ENCODE measurements at places on chromosomes 13 and 19.

- no peak for DNase-seq
Measured at GRCh38 chr13:62093984-62094780, 678.5 kb upstream of the PCDH20 start.

DNA sequence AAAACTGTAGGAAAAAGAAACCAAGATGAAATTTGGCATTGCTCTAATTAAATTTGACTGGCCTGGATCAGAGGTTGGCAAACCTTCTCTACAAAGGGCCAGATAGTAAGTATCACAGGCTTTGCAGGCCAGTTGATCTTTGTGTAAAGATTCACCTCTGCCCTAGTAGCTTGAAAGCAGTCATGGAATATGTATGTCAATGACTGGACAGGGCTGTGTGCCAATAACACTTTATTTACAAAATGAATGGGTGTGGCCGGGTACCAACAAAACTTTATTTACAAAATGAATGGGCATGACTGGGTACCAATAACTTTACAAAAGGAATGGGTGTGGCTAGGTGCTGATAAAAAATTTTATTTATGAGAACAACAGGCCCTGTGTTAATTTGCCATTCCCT lies 20.0 kb downstream of the SIN3B start:
- peak; percentile 69 for DNase-seq

DNA sequence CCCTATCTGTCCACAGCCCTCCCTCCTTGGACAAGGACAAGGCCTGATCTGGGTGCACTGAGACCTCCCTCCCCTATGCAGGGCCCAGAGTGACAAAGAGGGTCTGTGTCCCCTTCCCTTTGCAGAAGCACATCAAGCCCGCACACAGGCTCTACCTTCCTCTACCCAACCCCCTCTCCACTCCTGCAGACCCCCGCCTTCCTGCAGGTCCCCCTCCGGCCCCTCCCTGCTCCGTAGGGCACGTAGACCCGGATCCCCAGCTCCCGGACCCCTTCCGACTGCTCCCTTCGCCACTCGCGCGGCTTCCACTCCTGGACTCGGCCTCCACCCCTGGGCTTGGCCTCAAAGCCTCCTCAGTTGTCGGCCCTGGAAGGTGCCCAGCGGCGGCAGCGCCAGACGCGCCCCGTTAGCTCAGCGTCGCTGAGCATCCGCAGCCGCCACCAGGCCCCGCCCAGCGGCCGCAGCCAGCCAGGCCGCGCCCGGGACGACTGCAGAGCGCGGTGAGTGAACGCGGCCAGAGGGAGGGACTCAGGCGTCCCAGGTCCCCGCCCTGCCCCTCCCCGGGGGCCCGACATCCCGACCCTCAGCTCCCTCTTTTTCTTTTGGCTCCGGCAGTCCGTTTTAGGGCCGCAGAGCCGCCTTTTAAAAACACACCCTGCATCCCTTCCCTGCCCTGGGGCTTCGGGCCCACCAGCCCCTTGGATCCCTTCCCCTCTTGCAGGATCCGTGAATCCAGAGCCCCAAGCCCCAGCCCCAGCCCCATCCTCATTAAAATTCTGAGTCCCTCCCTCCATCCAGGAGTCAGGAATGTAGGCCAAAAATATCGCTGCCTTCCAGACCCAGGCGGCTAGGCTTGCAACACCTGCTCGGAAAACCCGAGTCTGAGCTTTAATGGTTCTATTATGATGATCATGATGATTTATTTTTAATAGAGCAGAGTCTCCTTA lies 1.5 kb upstream of the MYADM start:
- peak; percentile 80 for DNase-seq

DNA sequence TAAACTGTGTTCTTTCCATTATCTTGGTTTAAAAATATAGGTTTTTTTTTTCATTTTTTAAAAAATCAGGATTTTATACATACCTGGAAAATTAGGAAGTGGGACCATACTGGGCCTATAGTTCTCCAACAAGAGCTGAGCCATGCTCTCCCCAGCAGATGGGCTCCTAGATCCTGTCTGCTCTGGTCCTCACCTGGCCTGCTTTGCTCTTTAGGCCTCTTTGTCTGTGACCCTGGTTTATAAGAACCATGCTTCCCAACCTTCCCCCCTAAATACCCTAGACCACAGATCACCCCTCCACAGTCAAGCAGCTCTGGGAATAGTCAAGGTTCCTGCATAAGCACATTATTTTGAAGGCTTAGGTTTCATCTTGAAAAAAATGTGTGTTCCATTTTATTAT lies 185.0 kb upstream of the TSHZ3 start:
- DNase-seq: no peak

- no peak for DNase-seq
Measured at GRCh38 chr13:77810878-77811277, 107.8 kb downstream of the EDNRB start.

DNA sequence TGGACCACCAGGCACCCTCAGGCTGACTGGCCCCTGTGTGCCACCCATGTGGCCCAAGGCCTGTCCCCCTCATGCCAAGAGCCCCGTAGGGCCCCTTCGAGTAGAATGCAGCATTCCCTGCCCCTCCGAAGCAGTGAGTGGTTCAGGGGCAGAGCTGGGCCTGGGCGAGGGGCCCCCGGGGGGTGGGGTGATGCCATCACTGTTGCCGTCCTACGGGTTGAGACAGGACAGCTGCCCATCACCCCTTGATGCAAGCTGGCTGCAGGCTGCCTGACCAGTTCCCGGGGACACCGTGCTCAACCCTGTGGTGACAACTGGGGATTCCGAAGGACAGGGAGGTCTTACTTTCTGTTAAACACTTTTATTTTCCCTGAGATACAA lies 4.7 kb downstream of the SBNO2 start:
- DNase-seq: no peak

DNA sequence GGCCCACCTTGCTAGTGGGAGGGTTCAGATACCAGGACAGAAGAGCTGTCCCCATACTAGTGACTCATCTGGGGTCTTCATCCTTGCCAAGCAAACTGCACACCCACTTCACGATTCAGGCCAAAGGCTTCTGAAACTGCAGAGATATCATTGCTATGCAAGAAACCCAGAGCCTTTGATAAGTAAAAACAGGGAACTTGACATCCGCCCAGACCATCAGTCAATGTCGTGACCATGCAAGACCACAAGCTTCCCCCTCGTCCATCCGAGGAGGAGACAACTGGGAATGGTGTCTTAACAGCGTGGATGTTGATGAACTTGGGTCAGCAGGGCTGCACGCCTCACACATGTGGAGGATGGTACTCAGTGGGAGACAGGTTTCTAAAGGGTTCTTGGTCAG lies 58.0 kb downstream of the ABCC4 start:
- DNase-seq: no peak

GRCh38 chr13:22074403-22074802 lies 403.5 kb downstream of the FGF9 start:
- DNase-seq: no peak

DNA sequence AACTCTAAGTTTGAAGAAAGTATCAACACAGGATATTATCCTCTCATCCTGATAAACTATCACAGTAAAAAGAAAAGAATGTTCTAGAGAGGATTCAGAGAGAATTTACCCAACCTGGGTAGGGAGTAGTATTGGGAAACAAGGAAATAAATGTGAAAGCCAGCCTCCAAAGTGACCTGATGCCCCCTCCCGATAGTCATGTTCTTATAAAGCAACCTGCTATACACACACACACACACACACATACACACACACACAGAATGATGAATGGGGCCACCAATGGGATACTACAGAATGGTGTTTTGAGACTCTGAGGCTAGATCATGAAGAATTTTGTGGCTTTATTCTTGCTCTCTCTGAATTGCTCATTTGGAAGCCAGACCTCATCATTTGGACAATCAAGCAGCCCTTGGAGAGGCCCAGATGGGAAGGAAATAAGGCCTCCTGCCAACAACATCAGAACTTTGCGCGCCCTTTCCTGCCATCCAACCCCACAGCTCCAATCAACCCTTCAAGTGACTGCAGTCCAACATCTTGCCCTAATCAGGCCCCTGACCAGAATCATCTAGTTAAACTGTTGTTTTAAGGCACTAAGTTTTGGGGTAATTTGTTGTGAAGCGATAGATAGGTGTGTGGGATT lies 807.9 kb upstream of the ARGLU1 start:
- peak; percentile 11 for DNase-seq

GRCh38 chr13:77946522-77946921 lies 27.9 kb upstream of the EDNRB start:
- no peak for DNase-seq

- DNase-seq: no peak
Measured at GRCh38 chr19:7641290-7642276, 4.7 kb downstream of the STXBP2 start.

- peak; percentile 92 for DNase-seq
Measured at GRCh38 chr19:49149652-49150105, 5.5 kb downstream of the HRC start.

GRCh38 chr19:7355151-7355820 lies 6.5 kb downstream of the ARHGEF18 start:
- peak; percentile 47 for DNase-seq

DNA sequence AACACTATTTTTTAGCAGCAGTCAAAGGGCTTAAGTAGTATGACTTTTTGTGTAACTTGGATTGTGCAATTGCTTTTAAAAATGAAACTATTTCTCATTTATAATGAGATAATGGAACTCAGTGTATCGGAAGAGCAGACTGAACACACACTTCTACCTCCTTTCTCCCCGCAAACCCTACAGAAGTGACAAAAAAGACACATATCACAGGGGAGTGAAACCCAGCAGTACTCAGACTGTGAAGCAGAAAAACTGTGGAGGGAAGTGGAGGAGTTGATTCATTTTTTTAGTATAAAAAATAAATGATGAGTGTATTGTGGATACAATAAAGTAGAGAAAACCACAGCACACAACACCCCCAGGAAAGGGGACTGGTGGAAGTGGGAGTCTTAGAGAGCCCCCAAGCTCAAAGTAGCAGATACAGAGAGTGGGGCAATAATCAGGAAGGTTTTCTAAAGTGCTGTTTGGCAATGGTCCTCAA lies 9.7 kb downstream of the LPAR6 start:
- peak; percentile 52 for DNase-seq

DNA sequence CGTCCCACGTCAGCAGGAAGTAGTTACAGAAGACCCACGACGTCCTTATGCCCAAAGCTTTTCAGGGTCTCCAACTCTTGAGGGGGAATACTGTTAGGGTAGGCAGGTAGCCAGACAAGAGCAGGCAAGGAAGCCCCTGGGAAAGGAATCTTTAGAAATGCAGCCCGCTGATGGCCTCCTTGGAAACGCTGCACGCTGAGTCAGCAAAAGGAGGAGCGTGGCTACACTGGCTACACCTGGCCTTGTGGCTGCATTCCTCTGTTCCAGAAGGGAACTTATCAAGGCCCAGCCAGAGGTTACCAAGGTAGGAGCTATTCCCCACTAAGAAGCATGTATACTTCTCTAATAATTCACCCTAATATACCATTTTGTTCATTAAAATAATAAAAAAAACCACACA lies 2.0 kb downstream of the ERVV-1 start:
- DNase-seq: no peak

DNA sequence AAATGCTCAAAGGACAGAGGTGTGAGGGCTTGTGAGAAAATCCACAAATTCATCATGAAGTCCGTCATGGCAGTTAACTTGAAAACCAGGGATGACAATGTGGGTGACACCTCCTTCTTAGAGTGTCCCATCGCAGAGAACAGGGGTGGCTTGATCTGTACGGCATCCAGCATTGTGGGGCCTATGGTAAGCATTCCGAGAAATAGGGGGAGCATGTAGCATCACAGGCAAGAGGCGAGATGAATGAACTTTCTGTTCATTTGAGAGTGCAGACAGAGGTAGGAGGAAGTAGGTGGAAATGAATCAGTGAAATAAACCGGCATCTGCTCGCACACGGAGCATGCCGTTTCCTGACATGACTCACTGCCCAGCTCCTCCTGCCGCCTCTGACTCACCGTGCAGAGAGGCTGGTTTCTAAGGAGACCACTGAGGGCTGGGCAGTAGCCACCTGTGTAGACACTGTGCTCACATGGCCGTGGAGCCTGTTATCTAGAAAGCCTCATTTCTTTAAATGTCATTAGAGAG lies 339.0 kb downstream of the RFC3 start:
- peak; percentile 95 for DNase-seq

DNA sequence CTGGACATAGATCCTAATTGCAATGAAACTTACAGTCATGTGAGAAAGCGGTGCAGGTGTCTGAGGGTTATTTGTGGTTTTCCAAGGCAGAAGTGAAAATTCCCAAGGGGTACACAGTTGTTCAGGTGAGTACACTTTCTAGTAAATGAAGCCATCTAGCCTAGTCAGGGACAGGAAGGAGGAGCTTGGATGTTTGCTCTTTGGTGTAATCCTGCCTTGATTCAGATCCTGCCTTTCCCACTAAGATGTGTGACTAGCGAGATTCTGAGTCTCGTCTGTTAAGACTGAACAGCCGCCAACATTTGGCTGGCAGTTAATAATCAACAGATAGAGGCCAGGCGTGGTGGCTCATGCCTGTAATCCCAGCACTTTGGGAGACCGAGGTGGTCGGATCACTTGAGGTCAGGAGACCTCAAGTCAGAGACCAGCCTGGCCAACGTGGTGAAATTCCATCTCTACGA lies 2.5 kb downstream of the RPS9 start:
- no peak for DNase-seq

DNA sequence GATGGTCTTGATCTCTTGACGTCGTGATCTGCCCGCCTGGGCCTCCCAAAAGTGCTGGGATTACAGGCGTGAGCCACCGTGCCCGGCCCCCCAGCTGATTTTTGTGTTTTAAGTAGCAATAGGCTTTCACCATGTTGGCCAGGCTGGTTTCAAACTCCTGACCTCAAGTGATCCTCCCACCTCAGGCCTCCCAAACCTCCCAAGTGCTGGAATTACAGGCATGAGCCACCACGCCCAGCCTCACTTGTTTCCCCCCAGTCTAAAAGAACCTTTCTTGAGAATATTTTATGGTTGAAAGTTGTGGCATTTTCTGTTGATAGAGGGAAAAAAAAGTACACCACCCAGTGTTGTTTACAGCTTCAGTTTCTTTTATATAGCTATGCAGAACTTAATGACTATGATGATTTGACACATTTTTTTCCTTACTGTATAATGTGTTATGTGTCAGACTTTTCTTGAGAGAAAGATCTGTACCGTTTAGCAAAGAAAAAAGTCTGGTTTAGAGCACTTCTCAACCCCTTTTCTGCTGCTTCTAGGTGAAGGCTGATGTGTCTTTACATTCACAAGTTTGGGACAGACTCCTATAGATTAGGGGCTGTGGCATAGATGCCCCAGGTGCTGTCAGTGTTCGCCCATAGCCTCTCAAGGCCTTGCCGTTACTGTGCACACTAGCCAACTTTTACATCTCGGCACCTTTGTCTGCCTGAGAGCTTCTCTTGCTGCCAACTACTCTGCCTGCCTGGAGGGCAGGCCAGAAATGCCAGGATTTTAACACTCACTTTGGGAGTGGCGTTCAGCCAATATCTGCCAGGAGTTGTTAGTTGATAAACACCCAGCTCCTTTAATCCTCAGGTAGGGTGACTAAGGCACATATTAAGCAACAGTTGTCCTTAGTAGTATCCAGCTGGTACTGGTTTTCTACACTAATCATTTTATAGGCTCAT lies 33.0 kb downstream of the KCTD4 start:
- DNase-seq: peak; percentile 25

All from cardiac fibroblast (primary cell).